Lower lobe of right lung (tissue), 2 donors: ENCODE measurements at places on chromosomes 5 and 9. TPM values are rescaled to one million over a fixed set of nuclear protein-coding genes. Genes with fewer than 3 reads are reported as not detected.

The IFNB1 gene
- total RNA-seq: not detected

The RGS3 gene
- 66.2 TPM for total RNA-seq

- DNase-seq: no peak
These were observed 379.5 kb downstream of the NFIB start for GRCh38 chr9:13934416-13934815.

The CMYA5 gene
- 2.0 TPM for total RNA-seq

DNA sequence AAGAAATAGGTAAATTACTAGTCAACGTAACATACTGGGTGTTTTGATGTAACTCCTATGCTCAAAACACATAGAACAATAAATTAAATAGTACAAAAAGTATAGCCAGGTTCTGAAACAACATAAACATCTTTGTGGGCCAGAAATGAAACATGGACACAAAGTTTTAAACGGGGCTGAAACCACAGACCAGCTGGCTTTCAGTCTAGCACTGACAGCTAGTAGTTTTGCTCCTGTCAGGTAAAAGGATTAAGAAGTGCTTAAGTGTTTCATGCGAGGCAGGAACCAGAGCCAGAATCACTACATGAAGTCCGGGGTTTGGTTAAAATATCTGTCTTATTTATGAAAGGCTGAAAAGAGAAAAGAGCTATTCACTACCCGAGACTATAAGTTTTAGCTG lies 19.5 kb downstream of the DCAF10 start:
- no peak for DNase-seq

The CARD19 gene
- total RNA-seq: 25.6 TPM

- no peak for DNase-seq
These were observed 37.4 kb downstream of the SNX24 start for GRCh38 chr5:122882831-122883230.

GRCh38 chr5:343461-344401 lies 22.2 kb downstream of the AHRR start:
- DNase-seq: peak; percentile 76

DNA sequence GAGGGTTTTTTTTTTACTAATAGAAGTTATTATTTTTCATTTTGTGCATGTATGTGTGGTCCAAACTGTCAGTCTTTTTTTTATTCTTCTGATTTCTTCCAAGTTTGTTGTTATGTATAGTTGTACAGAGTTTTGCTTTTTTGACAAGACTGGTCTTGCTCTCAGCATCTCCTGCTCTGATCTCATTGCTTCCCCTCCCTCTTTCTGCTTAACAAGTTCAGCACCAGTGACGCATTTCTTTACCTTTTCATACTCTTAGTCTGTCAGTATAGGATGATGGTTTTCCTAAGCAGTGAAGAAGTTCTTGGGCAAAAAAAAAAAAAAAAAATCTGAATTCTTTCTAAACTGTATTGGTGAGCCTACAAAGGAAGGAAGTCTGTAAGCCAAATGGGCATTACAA lies 135.1 kb downstream of the CD180 start:
- DNase-seq: no peak

The OR13C3 gene
- not detected for total RNA-seq

- peak; percentile 59 for DNase-seq
These were observed 95.8 kb upstream of the KLF9 start for GRCh38 chr9:70510157-70510770.

GRCh38 chr5:32307769-32308194 lies 5.0 kb downstream of the MTMR12 start:
- DNase-seq: no peak

DNA sequence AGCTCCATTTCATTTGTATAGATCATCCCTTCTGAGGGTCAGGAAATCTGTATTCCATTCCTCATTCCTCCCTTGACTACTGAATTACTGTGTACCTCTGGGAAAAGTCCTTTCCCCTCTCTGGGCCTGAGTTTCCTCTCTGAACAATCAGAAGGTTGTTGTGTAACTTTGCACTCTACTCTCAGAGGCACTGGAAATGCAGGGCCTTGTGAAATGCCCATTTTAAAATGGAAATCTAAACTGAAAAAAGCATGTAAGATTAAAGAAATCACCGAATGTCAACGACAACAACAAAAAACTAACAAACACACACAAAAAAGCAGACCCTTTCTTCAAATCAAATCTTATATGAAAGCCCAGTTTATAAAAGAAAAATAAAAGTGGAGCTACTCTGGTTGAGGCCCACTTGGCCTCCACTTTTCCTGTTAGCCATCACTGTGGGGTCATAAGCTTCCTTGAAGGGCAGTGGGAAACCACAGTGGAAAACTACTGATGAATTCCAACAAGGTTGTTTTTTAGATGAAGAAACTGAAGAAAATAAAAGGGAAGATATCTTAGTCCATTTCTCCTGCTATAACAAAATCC lies 21.6 kb upstream of the GRPEL2 start:
- no peak for DNase-seq

DNA sequence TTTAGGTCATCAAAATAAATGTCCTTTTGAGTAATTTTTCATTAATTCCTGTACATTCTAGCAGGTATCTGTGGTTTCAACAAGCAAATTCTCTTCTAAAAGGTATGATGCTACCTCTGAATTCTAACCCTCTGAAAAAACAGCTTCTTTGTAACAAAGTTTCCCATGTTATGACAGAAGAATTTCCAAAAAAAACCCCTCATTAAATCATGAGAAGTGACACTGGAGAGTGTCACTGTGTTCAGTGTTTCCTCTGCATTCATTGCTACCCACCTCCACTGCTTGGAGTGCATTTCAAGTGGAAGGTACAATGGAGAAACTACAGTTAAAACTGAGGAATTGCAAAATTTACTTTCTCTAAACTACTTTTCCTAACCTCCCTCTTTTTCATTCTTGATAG lies 10.1 kb downstream of the CDKN2A start:
- DNase-seq: no peak

- DNase-seq: no peak
These were observed 1.0 kb upstream of the PAX5 start for GRCh38 chr9:37034938-37035647.

DNA sequence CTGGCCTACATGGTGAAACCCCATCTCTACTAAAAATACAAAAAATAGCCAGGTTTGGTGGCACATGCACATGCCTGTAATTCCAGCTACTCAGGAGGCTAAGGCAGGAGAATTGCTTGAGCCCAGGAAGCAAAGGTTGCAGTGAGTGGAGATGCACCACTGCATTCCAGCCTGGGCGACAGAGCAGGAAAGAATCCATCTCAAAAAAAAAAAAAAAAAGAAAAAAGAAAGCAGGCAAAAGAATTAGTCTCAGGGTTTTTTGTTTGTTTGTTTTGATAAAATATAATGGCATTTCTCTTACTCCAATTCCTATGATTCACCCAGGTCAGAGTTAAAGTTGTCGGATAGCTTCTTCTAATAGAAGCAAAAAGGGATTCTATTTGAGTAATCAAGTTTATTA lies 67.0 kb upstream of the ATG10 start:
- no peak for DNase-seq

DNA sequence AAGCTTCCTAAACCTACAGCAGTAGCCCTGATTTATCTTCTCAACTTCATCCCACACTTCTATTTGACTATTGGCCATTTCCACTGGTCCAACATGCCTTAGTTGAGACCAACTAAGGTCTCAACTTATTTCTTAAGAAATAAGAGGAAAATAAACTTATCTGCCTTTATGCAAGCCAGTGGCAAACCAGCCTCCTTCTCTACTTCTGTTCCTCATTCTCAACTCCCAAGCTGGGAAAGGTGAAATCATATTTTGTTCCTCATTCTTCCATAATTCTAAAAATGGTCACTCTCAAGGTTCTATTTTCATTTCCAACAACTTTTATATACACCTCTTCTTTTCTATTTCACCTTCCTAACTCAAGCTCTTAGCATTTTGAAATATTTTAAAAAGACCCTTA lies 149.6 kb upstream of the C9orf72 start:
- no peak for DNase-seq

- DNase-seq: no peak
These were observed 66.8 kb downstream of the ADCY2 start for GRCh38 chr5:7462758-7463157.

- peak; percentile 67 for DNase-seq
These were observed 800 bp upstream of the AP3B1 start for GRCh38 chr5:78295035-78295961.

DNA sequence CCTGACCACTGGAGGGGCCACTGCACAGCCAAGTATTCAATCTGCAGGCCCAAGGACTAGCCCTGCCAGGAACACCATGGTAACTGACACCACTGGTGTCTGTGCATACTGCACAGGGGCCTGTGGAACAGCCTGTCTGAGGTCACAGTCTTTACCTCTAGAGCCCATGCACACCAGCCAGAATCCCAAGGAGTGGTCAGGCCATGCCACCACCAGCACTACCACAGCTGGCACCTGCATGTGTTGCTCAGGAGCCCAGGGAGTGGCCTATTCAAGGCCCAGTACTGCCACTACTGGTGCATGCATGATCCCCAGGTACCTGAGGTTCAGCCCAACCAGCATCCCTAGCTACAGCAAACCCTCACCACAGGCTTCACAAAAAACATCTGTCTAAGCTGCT lies 546.0 kb upstream of the RGMB start:
- DNase-seq: no peak

DNA sequence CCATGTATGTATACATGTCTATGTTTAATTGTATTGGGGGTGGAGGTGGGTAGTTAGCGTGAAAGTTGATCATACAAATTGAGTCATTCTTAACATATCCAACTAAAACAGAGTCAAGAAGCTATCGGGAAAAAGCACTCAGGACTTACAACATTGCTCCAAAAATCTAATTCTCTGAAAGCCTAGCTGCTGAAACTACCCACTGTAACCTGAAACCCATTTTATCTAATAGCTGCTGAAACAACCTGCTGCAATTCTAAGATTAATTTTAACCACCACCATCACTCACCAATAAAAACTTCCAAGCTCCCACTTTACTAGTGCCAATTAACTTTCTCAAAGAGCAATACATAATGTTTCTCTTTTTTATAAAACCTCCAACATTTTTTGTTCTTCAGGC lies 32.2 kb downstream of the KCNV2 start:
- DNase-seq: no peak

GRCh38 chr5:137802282-137803210 lies 48.4 kb upstream of the HNRNPA0 start:
- no peak for DNase-seq

DNA sequence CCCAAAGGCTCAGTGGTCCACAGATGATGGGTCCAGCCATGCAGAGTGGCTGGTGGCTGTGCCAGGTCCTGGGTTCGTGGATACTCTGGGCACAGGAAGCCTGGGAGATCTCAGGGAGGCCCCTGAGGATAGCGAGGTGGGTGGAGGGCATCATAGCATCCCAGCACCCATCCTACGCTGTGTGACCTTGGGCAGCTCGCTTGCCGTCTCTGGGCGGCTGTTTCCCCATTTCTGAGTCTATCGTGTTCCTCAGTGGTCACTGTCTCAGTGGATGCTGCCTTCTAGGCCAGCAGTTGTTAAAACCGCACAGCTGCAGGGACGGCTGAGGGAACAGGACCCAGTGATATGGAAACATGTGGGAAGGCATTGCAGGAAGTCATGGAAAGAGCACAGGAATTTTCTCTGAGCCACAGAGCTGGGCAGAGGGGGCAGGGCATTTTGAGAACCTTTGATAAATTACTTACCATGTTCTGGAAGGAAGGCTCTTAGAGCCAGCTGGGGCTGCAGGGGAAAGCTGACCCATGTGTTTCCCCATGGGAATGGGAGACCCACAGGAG lies 86.4 kb upstream of the COL5A1 start:
- no peak for DNase-seq

- no peak for DNase-seq
These were observed 1.4 kb downstream of the SAP30L start for GRCh38 chr5:154447089-154447725.

The SPINK13 gene
- total RNA-seq: not detected

DNA sequence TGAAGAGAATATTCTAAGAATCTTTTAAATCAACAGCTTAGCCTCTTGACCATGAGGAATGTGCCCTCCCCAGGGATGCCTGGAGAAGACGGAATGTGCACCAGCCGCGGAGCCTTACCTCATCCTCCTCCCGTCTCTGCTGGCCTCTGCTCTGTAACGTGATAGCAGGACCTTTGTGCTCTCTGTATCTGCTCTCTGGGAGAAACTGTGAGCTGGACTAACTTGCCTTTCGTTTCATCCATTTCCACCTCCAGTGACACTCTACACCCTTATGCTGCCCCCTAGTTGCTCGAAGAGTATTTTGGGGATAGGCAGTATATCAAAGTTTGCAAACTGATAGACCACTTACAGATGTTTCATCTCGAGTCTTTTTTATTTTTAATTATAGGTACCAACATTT lies 141.4 kb downstream of the NPR3 start:
- DNase-seq: peak; percentile 46

The SCGB3A2 gene
- total RNA-seq: 624 TPM

- no peak for DNase-seq
These were observed 125.9 kb downstream of the SYK start for GRCh38 chr9:90927496-90927895.

DNA sequence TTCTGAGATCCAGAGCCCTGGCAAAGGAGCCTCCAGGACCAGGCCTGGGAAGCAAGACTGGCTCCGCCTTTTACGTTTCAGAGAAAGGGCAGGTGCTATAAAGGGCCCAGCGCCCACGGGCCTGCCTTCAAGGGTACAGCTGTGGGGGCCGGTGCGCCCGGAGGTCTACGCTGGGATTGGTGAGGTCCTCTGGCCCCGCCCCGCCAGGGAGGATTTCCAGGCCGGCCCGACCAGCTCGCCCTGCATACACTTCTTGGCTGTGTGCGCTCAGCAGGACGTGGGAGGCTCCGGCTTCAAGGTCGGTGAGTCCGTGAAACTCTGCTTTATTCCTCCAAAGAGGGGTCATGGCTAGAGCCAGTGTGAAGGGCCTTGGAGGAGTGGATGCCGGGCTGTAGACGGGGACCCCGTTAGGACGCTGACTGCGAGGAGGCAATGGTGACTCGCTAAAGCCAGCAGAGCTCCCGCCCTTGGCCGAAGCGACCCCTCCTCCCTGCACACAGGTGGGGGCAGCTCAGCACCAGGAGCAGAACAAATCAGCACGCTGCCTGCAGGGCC lies at the start of gene CKMT2:
CKMT2 (plus strand) TSS at position 243 of the 555 bp plus-strand sequence. CDS start 17,811 bp downstream, outside the sequence.
- DNase-seq: peak; percentile 81

DNA sequence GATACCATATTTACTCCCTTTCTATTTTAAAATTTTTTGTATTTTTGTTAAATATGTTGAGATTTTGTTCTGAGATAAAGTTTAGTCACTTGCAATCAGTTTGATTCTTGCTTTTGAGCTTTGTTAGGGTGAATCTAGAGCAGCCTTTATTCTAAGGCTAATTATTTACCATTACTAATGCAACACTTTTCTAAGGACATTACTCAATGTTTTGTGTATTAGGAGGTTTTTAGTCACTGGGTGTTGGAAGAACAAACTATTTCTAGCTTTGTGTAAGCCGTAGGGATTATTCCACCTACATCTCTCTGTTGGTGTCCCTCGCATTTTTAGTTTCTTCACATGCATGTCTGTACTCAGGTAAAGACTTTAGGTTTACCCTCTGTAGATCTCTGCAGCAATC lies 379.5 kb upstream of the CD180 start:
- DNase-seq: no peak

DNA sequence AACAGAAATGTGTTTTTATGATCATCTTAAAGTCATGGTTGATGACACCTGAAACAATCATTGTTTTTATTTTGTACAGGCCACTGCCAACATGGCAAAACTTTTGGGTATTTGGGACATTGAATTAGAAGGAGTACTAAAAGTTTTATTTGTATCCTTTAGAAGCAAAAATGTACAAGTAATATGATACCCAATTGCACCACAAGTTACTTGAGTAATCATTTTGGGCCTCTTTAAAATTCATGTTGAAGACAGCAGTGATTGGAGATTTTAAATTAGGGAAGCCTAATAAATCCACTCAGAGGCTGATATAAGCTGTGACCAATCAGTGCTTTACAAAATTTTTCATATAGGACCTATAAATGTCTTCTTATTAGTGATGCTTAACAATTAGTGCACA lies 212.9 kb downstream of the MARCHF11 start:
- no peak for DNase-seq

The PHF24 gene
- total RNA-seq: 1.3 TPM
